Thyroid gland (tissue), 4 donors: ENCODE measurements at places on chromosomes 1 and 21.

DNA sequence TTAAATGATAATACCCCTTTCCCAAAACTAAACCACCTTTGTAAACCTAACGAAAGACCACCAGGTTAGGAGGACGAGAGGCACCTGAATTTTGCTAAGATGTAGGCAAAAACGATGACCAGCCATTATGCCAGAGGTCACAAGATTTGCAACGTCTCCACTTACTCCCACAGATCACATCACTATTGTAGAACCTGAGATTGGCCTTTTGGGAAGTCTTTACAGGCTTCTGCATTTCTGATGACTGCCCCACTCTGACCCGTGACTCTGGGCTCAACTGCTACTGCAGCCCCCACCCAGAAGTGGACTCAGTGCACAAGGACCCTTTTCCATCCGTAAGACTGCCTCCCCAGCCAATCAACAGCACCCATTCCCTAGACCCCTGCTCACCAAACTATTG lies 36.4 kb upstream of the COL6A2 start:
- DNase-seq, result no peak

GRCh38 chr1:68268896-68269483 lies 36.7 kb upstream of the WLS start:
- no peak for DNase-seq

GRCh38 chr1:94623560-94624148 lies 82.1 kb upstream of the F3 start:
- DNase-seq, result no peak

GRCh38 chr1:101444873-101445618 lies 208.2 kb downstream of the S1PR1 start:
- no peak for DNase-seq

DNA sequence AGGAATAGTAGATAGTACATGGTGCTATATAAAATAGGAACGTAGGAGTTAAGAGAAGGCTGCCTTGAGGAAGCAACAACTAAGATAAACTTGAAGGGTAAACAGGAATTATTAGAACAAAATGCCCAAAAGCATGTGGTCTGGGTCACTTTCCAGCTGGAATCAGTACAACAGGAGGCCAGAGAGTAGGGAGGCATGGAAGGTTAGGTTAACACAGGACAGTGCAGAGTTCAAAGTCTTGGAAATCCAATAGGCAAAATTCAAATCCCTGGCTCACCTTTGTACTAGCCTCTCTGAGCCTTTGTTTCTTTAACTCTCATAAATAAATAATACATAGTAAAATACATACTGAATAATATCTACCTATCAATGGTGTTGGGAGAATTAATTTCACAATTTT lies 69.0 kb upstream of the NEK7 start:
- DNase-seq, result no peak

DNA sequence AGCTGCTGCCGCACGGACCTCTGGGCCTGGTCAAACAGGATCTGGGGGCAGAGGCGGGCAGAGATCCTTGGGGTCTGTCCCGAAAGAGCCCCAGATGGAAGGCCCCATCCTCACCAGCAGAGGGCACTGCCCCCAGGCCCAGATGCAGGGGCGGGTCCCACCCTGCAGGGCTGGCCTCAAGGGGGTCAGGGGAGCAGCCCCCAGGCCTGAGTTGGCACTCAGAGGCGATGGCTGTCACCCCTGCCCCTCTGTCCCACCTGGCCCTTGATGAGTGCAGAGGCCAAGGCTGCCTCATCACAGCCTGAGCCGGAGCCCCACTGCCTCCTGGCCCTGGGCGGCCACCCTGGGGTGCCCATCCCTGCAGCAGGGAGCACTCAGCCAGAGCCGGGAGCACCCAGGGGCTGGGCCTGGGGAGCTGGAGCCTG lies 5.7 kb downstream of the ACAP3 start:
- no peak for DNase-seq
